Mesendoderm (in vitro differentiated cells): ENCODE measurements at places on chromosomes 3 and 15.

DNA sequence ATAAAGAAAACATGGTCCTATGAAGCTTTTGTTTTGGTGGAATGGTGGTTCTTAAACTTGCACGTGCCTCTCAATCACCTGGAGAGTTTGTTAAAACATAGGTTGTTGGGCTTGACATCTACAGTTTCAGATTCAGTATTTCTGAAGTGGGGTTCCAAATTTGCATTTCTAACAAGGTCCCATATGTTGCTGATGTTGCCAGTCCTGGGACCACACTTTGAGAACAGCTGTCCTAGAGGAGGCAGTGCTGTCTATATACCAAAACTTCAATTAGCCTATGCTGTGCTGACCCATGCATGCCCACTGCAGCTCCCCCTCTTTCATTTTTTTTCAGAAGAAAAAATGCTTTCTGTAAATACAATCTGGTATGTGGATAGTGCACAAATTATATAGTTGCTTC is 31.3 kb downstream of the ALCAM start:
- no peak for DNase-seq

DNA sequence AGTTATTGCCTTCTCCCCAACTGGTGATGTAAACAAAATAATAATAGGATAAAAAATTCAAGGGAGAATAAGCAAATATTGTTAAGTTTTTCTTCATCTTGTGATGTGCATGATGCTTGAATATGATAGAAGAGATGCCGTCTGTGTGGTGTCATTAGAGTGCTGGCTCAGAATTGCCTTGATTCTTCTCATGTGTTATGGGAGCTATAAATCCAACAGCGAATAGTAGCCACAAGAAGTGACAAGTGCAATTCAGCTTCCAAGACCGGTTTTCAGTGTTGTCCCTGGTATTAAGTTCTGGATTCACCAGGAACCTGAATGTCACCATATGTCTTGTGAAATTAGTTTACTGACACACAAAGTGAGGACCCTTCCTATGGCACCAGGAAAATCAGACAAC is 547.0 kb downstream of the NSUN3 start:
- DNase-seq: no peak

DNA sequence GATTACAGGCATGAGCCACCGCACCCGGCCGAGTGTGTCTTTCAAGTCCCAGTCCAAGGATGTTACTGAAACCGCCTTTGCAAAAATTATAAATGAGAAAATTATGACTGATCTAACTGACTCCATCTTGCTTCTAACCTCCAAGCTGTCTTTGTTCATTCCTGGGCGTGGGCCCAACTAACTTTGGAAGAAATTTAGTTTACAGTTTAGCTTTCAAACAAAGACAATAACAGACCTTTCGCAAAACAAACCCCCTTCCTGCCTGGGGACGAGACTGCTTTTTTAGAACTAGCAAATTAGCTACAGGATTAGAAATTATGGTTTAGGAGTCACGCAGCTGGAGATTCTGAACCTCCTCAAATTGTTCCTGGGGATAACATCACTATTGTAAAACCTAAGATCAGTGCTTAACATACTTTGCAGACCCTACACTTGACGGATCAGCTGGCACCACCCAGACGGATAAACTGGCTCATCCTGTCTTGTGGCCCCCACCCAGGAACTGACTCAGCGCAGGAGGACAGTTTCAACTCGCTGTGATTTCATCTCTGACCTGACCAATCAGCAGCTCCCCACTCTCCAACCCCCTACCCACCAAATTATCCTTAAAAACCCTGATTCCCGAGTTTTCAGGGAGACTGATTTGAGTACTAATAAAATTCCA is 23.8 kb downstream of the NANOGP8 start:
- DNase-seq: peak; percentile 75

DNA sequence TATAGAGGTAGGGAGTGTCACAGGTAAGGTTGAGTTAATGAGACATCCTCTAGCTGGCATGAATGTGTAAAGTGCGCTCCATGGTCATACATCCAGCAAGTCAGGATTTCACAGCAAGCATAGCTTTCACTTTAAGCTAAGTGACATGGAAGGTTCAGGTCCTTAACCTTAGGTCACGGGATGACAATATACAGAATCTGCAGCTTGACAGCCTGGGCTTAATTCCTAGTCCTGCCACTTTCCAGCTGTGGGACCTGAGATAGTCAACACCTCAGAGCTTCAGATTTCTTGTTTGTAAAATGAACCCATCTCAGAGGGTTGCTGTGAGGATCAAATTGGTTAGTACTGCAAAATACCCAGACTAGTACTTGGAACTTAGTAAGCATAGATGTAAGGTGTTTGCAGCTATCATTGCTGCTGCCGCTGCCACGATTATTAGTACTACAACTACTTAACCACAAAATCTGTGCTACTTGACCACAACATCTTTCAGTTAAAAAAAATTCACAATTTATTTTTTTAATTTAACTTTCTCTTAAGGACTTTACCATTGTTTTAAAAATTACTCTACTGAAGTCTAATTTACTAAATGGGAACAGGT is 890.1 kb upstream of the CFAP20DC start:
- DNase-seq: no peak

- DNase-seq: peak; percentile 87
These were observed at the start of gene CAMK2N2 for GRCh38 chr3:184261270-184261853. TSS of gene CAMK2N2 (minus strand) at chr3:184261553. CDS start at chr3:184261285, 268 bp downstream.
